ENCODE measurements at places on chromosomes 16 and 17. TPM values are rescaled to one million over a fixed set of nuclear protein-coding genes. Genes with fewer than 3 reads are reported as not detected.
A peak's percentile ranks its signal among the peaks of the same experiment; 100 is the strongest.

Gene CACNG5
- total RNA-seq, result not detected

Gene UBE2I
- total RNA-seq, result 199 TPM

Gene NPIPA8
- 0.70 TPM for total RNA-seq

Gene TP53TG3
- not detected for total RNA-seq

Gene ZNF689
- 11.7 TPM for total RNA-seq

Gene PMP22
- total RNA-seq, result 7.3 TPM

Gene RAPGEFL1
- total RNA-seq, result 15.0 TPM

Gene MRPL28
- 91.2 TPM for total RNA-seq

Gene NATD1
- total RNA-seq, result 14.4 TPM

Gene KRTAP2-1
- not detected for total RNA-seq

Gene MYH8
- not detected for total RNA-seq

Gene LGALS9B
- total RNA-seq, result not detected

Gene TSPAN10
- total RNA-seq, result 4.0 TPM

Gene NR1D1
- 11.3 TPM for total RNA-seq

GRCh38 chr16:83606486-83607030, 201.2 kb upstream of the HSBP1 start:
- DNase-seq, result peak; percentile 14
- no peaks in the 10 kb centered on the region for H3K4me1 ChIP-seq
- H3K27ac ChIP-seq, result no peak overlapping the region
- H3K4me3 ChIP-seq, result no peak overlapping the region
- H3K27me3 ChIP-seq, result no peaks in the 10 kb centered on the region
- no peaks in the 10 kb centered on the region for H3K36me3 ChIP-seq

DNA sequence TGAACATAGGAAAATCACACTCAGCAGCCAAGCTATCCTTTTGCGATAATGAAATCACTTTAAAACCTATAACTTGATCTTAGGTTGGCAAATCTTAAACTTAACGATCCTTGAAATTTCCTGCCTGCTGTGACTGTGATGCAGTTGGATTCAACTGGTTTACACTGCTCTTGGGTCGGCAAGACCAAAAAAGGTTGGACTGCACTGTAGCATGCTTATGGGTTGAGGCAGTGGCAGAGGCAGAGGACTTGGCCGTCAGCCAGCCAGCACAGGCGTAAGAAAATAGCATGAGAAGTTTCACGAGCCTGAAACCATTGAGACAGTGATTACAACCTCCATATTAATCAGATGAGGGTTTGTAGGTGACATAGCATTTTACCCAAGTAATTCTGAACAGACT, 21.4 kb downstream of the WSB1 start:
- H3K27me3 ChIP-seq, result no peaks in the 10 kb centered on the region
- DNase-seq, result no peak
- H3K36me3 ChIP-seq, result peaks cover 4% of the 10 kb centered on the region
- H3K27ac ChIP-seq, result no peak overlapping the region
- peaks cover 14% of the 10 kb centered on the region for H3K4me1 ChIP-seq
- no peak overlapping the region for H3K4me3 ChIP-seq

DNA sequence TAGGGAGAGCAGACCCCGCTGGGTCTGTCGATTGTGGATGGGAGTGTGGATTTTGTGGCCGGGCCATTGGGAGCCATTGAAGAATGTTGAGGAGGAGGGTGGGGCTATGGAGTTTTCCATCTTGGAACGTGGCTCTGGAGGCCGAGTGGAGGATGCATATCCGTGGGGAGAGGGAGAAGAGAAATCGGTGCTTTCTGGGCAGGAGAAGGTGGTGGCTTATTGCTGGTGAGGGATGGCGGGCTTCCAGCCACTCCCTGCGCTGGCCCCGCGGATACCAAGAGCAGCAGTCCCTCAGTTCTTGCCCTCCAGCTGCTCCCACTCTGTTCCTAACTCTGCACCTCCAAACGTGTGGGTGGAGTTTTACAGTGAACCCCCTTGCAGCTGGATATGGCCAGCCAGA, 162.4 kb downstream of the CMIP start:
- DNase-seq, result no peak
- H3K27me3 ChIP-seq, result no peaks in the 10 kb centered on the region
- peaks cover 1% of the 10 kb centered on the region for H3K36me3 ChIP-seq
- H3K4me1 ChIP-seq, result no peaks in the 10 kb centered on the region

- H3K4me3 ChIP-seq, result no peak overlapping the region
- H3K4me1 ChIP-seq, result peaks cover 31% of the 10 kb centered on the region
- H3K27ac ChIP-seq, result peak overlapping the region; percentile 88
- no peaks in the 10 kb centered on the region for H3K27me3 ChIP-seq
- peak; percentile 87 for DNase-seq
Observed at GRCh38 chr17:80791758-80792284, 199.8 kb upstream of the CHMP6 start.

GRCh38 chr17:44518032-44518431, 14.8 kb upstream of the GPATCH8 start:
- no peak for DNase-seq
- peaks cover 5% of the 10 kb centered on the region for H3K4me1 ChIP-seq
- no peaks in the 10 kb centered on the region for H3K27me3 ChIP-seq
- H3K27ac ChIP-seq, result no peak overlapping the region
- H3K4me3 ChIP-seq, result no peak overlapping the region

GRCh38 chr17:61235827-61236197, 163.8 kb upstream of the TBX2 start:
- no peaks in the 10 kb centered on the region for H3K27me3 ChIP-seq
- no peaks in the 10 kb centered on the region for H3K36me3 ChIP-seq
- peak; percentile 82 for DNase-seq
- peaks cover 60% of the 10 kb centered on the region for H3K4me1 ChIP-seq

DNA sequence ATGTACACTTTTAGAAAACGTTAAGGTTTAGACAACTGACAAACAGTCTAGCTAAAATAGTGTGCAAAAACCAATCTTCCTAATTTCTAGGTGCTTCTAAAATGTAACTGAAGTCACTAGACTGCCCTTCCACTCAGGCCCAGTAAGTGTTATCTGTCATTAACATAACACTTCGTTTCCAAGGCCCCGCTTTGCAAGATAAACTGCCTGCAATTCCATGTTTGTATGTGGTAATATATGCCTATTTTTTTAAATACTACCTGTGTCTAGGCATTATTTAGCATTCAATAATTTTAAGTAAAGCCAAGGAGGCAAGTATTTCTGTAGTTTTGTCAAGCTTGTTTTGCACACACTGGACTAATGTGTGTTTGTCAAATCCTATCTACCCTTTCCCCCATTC, 3.2 kb downstream of the USP32 start:
- no peaks in the 10 kb centered on the region for H3K36me3 ChIP-seq
- no peak overlapping the region for H3K27ac ChIP-seq
- no peaks in the 10 kb centered on the region for H3K27me3 ChIP-seq
- peaks cover 11% of the 10 kb centered on the region for H3K4me1 ChIP-seq
- H3K4me3 ChIP-seq, result no peak overlapping the region

GRCh38 chr16:79721270-79721669, 120.7 kb upstream of the MAF start:
- H3K4me3 ChIP-seq, result no peak overlapping the region
- no peak overlapping the region for H3K27ac ChIP-seq
- no peaks in the 10 kb centered on the region for H3K27me3 ChIP-seq
- H3K36me3 ChIP-seq, result no peaks in the 10 kb centered on the region
- peaks cover 31% of the 10 kb centered on the region for H3K4me1 ChIP-seq

- H3K27me3 ChIP-seq, result no peaks in the 10 kb centered on the region
- no peaks in the 10 kb centered on the region for H3K36me3 ChIP-seq
- H3K4me1 ChIP-seq, result no peaks in the 10 kb centered on the region
- no peak overlapping the region for H3K4me3 ChIP-seq
Observed at GRCh38 chr17:798246-798645, 16.1 kb downstream of the MRM3 start.

DNA sequence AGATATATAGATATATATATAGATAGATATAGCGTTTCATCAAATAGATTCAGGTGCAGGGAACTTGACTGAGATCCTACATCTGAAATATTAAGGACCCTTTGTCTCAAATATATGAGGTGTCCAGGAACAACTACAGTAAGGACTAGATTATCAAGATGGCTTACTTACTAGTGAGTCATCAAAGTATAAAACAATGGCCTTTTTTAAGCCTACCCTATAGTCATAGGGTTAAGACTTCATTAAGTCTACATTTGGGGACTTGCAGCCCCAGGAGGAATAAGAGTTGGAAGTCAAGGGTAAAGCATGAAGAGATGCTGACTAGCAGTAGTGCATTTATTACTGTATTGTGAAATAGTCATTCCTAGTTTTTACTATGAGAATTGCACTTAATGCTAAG, 1023.4 kb downstream of the CDH11 start:
- H3K27me3 ChIP-seq, result no peaks in the 10 kb centered on the region
- no peaks in the 10 kb centered on the region for H3K4me1 ChIP-seq
- H3K36me3 ChIP-seq, result no peaks in the 10 kb centered on the region

- H3K27me3 ChIP-seq, result no peaks in the 10 kb centered on the region
- H3K36me3 ChIP-seq, result no peaks in the 10 kb centered on the region
- H3K4me1 ChIP-seq, result peaks cover 6% of the 10 kb centered on the region
- no peak overlapping the region for H3K27ac ChIP-seq
- no peak overlapping the region for H3K4me3 ChIP-seq
- no peak for DNase-seq
Observed at GRCh38 chr16:70348991-70349390, 2.3 kb downstream of the DDX19A start.

DNA sequence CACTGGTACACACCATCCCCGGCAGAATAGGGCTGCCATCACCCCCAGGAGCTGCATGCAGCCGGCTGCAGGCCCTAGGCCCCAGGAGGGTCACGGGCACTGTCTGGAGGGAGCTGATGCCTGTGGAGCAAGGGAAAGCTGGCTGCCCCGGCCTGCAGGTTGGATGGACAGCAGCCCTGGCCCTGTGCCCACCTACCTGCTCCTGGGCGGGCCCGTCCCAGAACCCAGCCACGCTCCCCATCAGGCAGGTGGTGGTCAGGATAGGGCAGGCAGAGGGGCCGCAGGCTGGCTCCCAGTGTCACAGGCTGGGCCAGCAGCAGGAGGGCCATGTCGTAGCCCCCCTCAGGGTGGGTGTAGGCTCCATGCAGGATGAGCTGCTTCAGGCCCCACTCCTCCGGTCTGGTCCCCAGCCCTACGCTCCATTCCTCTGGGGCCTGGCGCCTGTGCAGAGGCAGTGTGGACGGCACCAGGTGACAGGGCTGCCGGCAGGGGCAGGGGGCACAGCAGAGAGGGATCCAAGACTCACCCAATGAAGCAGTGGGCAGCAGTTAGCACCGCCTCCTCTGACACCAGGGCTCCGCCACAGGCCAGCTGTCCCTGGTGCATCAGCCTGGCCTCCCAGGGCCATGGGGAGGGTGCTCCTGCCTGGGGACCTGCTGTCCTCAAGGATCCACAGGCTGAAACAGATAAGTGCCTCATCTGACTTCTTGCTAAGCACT, 4.0 kb downstream of the PRSS53 start:
- H3K27me3 ChIP-seq, result no peaks in the 10 kb centered on the region
- no peak overlapping the region for H3K27ac ChIP-seq
- H3K36me3 ChIP-seq, result no peaks in the 10 kb centered on the region
- H3K4me3 ChIP-seq, result no peak overlapping the region

- no peak for DNase-seq
- H3K27me3 ChIP-seq, result no peaks in the 10 kb centered on the region
- no peaks in the 10 kb centered on the region for H3K36me3 ChIP-seq
- H3K27ac ChIP-seq, result no peak overlapping the region
- no peak overlapping the region for H3K4me3 ChIP-seq
- no peaks in the 10 kb centered on the region for H3K4me1 ChIP-seq
Observed at GRCh38 chr17:55726440-55726839, 3.8 kb upstream of the TMEM100 start.

GRCh38 chr17:43312011-43312410, 78.2 kb upstream of the RNU2-1 start:
- no peaks in the 10 kb centered on the region for H3K27me3 ChIP-seq
- peaks cover 4% of the 10 kb centered on the region for H3K4me1 ChIP-seq
- H3K27ac ChIP-seq, result no peak overlapping the region
- no peaks in the 10 kb centered on the region for H3K36me3 ChIP-seq
- no peak for DNase-seq
- H3K4me3 ChIP-seq, result no peak overlapping the region

GRCh38 chr17:43645765-43646481, 15.8 kb downstream of the MEOX1 start:
- no peaks in the 10 kb centered on the region for H3K36me3 ChIP-seq
- no peaks in the 10 kb centered on the region for H3K27me3 ChIP-seq
- H3K4me1 ChIP-seq, result peaks cover 35% of the 10 kb centered on the region

DNA sequence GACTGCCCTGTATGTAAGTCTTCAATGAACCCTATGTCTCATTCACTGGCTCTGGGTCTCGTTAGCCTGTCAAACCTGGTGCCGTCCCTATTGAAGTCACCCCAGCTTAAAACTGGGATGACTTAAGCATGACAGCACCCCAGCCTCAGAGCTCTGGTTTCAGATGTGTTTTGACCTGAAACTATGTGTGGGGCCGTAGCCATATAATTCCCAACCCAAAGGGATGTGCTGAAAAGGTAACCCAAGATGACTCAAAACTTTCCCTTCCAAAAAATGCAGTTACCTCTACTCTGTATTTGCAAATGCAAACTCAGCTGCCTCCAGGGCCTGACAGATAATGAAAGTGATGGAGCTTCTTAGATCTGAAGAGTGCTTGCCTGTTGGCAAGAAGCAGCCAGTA, 478.3 kb upstream of the ERCC4 start:
- DNase-seq, result no peak
- no peaks in the 10 kb centered on the region for H3K27me3 ChIP-seq
- H3K27ac ChIP-seq, result no peak overlapping the region

DNA sequence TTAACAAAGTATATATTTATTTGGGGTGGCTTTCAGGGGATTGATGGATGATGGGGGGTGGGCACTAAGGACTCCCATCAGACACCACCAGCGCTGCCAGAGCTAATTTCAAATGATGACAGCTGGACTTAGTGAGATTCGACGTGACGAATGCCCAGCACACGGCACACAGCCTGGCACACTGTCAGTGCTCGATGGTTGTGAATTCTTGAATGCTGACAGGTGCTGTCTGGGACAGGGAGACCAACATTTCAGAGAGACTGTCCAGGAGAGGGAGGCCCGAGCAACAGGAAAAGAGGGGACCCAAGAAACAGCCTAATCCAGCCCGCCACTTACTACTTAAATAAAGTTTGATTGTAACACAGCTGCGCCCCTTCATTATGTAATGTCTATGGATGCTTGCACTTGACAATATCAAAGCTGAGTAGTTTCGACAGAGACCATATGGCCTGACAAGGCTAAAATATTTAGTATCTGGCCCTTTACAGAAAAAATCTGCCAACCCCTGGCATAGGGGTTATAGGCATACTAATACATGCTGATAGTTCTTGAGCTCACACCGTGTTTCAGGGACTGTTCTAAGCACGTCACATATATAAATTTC, 6.2 kb upstream of the MPRIP start:
- H3K27me3 ChIP-seq, result no peaks in the 10 kb centered on the region
- DNase-seq, result no peak
- no peaks in the 10 kb centered on the region for H3K36me3 ChIP-seq
- H3K4me3 ChIP-seq, result no peak overlapping the region
- H3K4me1 ChIP-seq, result peaks cover 11% of the 10 kb centered on the region

All from Caco-2 (cell line).